ENCODE measurements at places on chromosomes 7 and 10.
A peak's percentile ranks its signal among the peaks of the same experiment; 100 is the strongest.

DNA sequence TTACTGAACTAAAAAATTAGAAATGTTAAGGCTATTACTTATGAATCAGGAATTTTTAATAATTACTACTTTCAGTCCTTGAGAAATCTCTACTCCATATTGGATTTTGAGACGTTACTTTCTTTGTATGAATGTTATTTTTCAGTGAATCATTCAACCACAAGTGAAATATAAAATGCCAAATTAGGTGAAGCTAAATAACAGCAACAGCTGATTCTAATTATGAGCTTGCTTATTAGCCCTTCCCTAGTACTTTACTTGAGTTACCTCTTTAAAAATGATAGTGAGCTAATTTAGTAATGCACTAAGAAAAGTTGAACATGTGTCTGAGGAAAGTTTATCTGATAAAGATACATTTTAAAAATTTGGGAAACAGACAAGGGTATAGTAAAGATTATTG, 51.4 kb downstream of the PCGF5 start:
- DNase-seq = no peak

DNA sequence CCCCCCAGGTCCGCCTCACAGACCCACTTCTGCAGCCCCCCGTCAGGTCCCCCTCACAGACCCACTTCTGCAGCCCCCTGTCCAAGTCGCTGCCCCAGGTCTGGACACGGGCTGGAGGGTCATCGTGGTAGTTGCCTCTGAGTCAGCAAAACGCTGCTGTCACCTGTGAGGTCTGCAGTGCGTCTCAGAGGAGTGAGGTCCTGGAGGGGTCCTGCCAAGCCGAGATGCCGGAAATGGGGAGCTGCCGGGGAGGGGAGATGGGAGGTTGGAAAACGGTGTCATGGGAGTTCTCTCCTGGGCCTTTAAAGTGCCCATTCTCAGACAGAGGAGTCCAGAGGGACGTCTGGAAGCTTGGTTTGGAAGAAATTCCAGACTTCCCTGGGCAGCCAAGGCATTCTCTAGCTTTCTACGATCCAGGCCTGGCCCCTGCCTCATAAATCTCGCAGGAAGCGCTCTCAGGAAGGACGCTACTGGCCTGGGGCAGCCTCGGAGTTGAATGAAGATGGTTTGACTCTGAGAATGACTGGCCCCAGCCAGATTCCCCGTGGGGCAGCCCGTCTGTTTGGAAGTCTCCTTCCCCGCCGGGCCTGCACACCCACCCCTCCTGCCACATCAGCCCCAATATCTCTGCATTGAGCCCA, 38.7 kb downstream of the CALML3 start:
- no peak for DNase-seq

GRCh38 chr10:69955211-69955805, 97.3 kb upstream of the MACROH2A2 start:
- DNase-seq = no peak

DNA sequence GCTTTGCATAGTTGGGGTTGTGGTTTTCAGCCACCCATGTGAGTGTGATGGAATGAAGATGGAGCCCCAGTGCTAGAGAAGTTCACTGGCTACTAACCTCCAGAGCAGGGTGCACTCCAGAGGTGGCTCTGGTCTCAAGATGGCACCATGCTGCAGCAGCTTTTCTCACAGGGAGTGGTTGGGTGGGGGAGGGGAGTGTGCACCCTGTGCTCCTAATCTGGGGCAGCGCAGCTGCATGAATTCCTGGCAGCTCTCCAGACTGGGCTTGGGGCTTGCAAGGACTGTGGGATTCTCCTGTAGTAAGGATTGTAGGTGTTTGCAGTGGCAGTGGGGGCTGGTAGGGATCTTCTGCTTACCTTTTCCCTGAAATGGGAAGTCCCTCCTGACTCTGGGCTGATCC, 23.7 kb downstream of the PHTF2 start:
- DNase-seq = no peak

DNA sequence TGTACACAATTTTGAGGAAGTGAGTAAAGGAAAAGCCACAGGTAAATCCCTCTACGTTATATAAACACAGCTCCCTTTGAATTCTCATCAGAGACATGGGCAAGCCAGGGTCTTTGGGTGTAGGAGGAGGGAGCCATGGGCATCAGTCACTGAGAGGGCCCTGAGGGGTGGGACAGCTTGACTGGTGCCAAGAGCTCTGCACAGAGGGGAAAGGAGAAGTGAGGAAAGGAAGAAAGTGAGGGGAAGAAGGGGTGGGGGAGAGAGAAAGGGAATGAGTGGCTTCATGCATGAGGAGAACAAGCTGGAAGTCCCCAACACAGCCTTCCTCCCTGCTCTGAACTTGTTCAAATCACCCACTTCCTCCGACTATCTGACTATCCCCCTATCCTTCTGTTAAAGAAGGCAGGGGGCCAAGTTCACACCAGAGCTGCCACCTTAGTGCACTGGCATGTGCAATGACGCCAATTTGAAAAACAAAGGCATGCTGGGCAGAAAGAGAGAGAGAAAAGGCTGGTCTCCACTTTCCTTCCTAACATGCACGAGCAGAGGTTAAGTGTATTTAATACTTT, 16.4 kb upstream of the RNF148 start:
- no peak for DNase-seq

DNA sequence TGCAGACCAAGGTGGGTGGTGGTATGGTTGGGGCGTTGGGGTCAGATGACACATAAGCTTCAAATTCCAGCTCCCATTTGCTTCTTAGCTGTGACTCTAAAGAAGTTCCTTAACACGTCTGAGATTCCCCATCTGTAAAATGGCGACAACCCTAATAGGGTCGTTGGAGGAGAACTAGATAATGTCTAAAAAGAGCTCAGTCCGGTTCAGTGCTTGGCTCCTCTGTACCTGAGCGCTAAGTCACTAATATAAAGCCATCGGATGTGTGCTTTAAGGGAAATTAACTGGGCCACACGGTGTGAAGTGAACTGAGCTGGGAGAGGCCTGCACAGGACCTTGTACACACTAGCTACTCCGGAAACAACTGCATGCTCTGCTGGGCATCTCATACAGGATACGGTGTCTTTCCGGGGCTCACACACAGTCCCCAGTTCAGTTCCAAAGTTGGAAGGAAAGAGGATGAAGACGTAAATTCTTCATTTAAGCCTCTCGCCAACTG, 476 bp upstream of the ZFYVE27 start:
- no peak for DNase-seq

DNA sequence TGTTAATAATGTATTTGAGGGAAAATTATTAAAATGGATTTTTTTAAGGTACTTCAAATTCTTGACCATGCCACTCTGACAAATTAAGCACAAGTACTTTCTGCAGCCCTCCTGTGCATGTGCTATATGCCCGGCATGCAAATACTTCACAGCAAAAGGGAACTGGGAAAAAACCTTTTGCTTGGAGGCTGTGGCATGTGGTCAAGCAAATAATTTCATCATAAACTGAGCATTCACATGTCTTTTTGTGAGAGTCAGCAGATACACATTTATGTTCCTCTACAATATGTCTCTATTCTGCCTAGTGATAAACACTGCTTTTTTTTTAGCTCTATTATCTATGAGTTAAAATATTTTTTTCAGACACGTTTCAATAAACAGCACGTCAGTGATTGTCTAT, 53.7 kb upstream of the SEMA3A start:
- DNase-seq = peak; percentile 59

All from iris pigment epithelial cell (primary cell).